ENCODE measurements at places on chromosomes 3 and 15.

- no peak for DNase-seq
Measured at GRCh38 chr15:66071921-66072295, 181.6 kb downstream of the MEGF11 start.

DNA sequence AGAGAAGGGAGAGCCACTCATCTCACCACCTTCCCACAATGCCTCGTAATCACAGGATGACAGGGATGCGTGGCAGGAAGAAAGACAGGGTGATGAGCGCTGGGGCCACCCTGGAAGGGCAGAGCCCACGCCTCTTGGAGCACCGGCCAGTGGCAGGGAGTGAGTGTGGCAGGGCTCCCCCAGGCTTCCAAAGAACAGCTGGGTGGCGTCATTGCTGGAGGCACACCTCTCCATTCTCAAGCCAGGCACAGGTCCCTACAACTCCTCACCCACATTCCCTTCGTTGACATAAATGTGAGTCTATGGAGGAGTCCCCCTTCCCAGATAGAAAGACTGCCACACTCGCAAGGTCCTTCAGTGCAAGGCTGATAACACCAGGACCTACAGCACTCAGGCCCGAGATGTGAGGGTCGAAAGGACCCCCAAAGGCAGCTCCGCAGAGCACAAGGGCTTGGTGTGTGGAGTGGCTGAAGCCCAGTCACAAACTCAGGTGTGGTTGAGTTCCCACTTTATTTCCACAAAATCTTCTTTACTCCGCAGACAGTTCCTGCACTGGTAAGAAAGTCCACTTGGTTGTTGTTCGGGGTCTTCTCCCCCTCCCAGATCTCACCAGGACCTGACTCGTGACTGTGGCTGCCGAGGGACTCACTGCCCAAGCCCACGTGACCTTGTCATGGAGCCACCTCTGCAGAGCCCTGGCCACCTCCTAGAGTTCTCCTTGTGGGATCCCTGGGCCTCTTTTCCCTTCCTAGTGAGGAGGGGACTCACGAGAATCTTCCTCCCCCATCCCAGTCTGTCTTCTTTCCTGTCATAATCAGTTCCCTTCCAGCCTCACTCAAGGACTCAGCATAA is 22.4 kb upstream of the CORO2B start:
- DNase-seq, result no peak

DNA sequence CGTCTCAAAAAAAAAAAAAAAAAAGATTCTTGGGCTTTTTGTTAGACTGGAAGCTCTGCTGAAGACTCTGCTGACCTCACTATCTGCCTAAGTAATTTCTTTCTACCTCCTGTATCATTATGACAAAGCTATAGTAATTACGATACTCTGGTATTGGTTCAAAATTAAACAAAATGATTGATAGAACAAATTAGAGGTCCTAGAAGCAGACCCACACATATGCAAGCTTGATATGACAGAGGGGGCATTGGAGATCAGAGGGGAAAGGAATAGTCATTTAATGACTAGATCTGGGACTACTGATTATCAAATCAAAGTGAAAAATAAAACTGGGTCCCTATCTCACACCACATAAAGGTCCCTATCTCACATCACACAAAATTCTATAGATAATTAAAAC is 21.9 kb upstream of the AP3B2 start:
- no peak for DNase-seq

GRCh38 chr15:75081150-75081549 is 57.8 kb downstream of the PPCDC start:
- no peak for DNase-seq

- no peak for DNase-seq
Measured at GRCh38 chr3:50201573-50202315, 3.3 kb upstream of the SLC38A3 start.

- DNase-seq, result no peak
Measured at GRCh38 chr3:142285083-142285517, 59.7 kb upstream of the GK5 start.

GRCh38 chr15:39640665-39641064 is 59.8 kb downstream of the THBS1 start:
- DNase-seq, result no peak
